ENCODE measurements at places on chromosomes 6 and 20. TPM values are rescaled to one million over a fixed set of nuclear protein-coding genes. Genes with fewer than 3 reads are reported as not detected.

DNA sequence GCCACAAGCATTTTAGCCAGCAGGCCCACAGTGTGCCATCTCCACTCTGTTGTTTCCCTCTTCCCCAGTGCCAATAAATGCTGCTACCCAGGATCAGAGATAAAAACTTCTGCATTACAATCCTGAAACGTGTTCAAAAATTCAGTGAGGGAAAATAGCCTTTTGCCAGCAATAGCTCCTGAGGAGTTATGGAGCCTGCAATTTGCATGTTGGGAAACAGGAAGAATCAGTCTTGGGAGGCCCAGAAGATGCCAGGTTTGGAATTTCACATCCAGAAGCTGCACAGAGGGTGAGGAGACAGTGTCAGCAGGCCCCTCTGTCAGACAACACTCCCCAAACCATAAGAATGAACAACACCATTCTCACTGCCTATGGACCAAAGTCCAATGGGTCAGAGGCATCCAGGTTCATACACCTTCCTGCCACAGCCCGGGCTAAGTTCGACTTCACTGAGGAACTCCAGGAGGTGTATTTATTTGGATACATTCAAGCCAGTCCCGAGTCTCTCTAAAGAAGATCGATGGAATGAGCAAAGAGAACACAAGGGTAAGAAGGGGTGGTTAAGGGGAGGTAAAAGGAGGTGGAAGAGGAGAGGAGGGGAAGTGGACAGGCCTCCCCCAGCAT is 20.8 kb downstream of the RRBP1 start:
- H3K4me3 ChIP-seq, result no peak overlapping the region
- no peak for DNase-seq
- no peaks in the 10 kb centered on the region for H3K4me1 ChIP-seq
- no peaks in the 10 kb centered on the region for H3K27me3 ChIP-seq
- peaks cover 31% of the 10 kb centered on the region for H3K36me3 ChIP-seq

GRCh38 chr6:111474106-111474505 is 8.9 kb downstream of the REV3L start:
- H3K27me3 ChIP-seq, result no peaks in the 10 kb centered on the region
- peaks cover 31% of the 10 kb centered on the region for H3K4me1 ChIP-seq
- DNase-seq, result no peak

DNA sequence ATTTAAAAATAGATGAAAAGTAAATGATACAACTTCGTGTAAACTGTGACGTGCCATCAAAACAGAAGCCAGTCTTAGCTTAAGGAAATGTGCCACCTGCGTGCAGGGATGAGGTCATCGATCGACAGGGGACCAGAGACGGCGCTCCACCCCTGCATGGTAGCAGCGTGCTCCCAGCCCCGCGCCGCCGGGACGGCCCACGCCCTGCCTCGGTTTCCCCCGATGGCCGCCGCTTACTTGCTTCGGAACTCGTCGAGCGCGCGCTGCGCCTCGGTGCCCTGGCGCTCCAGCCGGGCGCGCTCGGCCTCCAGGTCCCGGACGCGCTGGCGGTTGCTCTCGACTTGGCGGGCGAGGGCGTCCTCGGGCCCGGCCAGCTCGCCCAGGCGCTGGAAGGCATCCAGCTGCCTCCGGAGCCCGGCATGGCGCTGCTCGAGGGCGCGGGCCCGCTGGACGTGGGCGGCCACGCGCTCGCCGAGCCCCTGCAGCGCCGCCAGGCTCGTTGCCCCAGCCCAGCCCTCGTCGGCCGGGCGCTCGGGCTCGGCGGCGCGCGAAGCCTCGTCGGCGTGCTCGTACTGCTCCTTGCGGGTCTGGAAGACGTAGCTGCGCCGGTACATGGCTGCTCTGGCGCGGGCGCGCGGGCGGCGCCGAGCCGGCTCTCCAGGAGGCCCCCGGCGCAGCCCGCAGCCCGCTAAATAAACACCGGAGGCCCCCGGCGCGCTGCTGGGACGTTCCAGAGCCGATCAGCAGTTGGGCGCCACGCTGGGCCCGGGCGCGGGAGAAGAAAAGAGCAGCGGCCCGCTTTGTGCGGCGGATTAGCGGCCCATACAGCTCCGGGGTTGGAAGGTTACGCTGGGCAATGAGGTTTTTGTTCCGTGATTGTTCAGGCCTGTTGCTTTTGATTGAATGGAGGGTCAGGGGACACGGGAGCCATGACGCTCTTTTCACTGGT is at the start of gene BFSP1:
BFSP1 (minus strand) TSS at position 664 of the 949 bp plus-strand sequence; CDS start at position 614, 50 bp downstream.
- peak within 1 kb of the TSS; percentile 41 for H3K4me3 ChIP-seq
- H3K27me3 ChIP-seq, result no peaks in the 10 kb centered on the region
- H3K4me1 ChIP-seq, result peaks cover 16% of the 10 kb centered on the region
- H3K27ac ChIP-seq, result peak within 1 kb of the TSS; percentile 61
- DNase-seq, result no peak

DNA sequence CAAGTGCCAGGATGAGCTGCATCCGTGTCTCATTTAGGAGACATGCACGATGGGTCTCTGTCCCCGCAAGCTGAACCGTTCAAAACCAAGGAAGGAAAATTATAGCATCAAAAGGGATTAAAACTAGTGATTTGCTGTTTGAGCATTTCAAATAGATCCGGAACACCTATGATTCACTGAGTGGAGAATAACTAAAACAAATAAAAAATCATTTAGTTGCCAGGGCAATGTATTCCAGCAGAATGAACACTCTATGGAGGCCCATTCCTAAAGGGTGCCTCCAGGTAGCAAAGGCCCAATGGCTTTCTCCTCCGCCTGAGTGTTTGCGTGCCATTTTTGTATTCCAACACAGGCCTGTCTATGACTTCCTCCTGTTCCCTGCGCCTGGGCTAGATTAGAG is 354.8 kb downstream of the ZFAND3 start:
- H3K27me3 ChIP-seq, result no peaks in the 10 kb centered on the region
- H3K4me1 ChIP-seq, result no peaks in the 10 kb centered on the region
- no peaks in the 10 kb centered on the region for H3K36me3 ChIP-seq
- no peak for DNase-seq
- H3K27ac ChIP-seq, result no peak overlapping the region
- no peak overlapping the region for H3K4me3 ChIP-seq

GRCh38 chr6:90083891-90084290 is 189.6 kb downstream of the GJA10 start:
- no peaks in the 10 kb centered on the region for H3K27me3 ChIP-seq
- H3K4me3 ChIP-seq, result no peak overlapping the region
- no peaks in the 10 kb centered on the region for H3K4me1 ChIP-seq
- DNase-seq, result no peak
- H3K27ac ChIP-seq, result no peak overlapping the region

DNA sequence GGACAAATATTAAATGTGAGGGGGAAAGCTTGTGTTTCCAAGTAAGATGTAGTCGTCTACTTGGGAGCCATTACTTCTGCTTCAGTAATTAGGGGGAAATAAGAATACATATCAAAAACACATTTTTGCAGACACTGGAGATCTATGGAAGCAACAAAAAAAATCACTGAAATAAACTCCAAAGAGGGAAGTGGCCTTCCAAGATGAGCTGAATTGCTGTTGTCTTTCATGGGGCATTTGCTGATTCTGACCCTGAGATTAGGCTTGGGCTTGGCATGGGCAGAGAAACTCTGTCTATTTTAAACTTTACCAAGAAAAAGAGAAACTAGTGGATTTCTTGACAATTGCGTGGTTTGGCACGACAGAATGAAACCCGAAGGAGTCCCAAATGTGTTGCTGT is 120.1 kb downstream of the MAP3K5 start:
- no peaks in the 10 kb centered on the region for H3K36me3 ChIP-seq
- DNase-seq, result no peak
- H3K4me1 ChIP-seq, result peaks cover 6% of the 10 kb centered on the region
- H3K4me3 ChIP-seq, result no peak overlapping the region
- no peaks in the 10 kb centered on the region for H3K27me3 ChIP-seq

DNA sequence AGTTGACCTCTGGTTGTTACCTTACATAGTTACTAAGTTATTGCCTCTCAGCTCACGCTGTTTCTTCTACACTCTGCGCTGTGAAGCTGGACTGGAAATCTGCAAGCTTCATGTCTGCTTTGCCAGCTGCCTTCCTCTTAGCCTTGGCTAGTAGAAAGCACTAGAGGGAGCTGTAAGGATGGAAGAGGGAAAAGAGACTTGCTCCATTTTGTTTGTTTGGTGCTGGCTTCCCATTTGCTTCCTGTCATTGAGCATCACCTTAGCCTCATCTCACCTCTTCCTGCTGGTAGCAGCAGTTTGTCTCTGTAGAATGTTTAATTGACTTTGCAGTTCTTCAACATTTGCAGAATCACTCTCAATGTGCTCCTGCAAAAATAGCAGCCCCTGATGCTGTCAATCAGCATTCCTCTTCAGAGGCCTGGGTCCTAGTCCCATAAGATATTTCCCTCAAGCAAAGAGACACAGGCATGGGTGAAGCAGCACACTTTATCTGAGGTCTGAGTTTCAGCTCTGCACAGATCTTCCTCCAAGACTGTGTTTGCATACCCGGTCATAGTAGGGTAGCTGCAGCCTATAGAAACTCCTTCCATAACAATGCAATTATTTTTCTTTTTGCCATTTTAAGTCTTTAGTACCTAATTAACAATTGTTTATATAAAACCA is 302.2 kb upstream of the EPHA7 start:
- H3K27me3 ChIP-seq, result no peaks in the 10 kb centered on the region
- H3K4me1 ChIP-seq, result no peaks in the 10 kb centered on the region
- no peaks in the 10 kb centered on the region for H3K36me3 ChIP-seq

DNA sequence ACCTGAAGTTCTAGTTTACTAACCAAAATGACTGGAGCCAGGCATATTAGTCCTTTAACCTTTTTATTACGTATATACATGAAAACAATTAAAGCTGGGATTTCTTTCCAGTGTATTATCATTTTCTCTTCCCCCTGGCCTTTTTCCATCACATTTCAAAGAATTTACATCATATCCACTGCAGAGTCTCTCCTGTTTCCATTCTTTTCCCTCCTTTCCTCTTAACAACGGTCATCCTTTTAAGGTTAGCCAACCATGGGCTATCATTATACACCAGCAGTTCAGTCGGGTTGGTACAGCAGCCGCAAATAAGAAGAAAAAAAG is 104.6 kb downstream of the TFAP2A start:
- no peak overlapping the region for H3K4me3 ChIP-seq
- no peak for DNase-seq
- H3K36me3 ChIP-seq, result no peaks in the 10 kb centered on the region
- no peak overlapping the region for H3K27ac ChIP-seq
- no peaks in the 10 kb centered on the region for H3K27me3 ChIP-seq
- peaks cover 5% of the 10 kb centered on the region for H3K4me1 ChIP-seq

Gene LY6G6C
- 0.54 TPM for total RNA-seq

Measured in HCT116 (cell line).